ENCODE measurements at places on chromosomes 5 and 9.

DNA sequence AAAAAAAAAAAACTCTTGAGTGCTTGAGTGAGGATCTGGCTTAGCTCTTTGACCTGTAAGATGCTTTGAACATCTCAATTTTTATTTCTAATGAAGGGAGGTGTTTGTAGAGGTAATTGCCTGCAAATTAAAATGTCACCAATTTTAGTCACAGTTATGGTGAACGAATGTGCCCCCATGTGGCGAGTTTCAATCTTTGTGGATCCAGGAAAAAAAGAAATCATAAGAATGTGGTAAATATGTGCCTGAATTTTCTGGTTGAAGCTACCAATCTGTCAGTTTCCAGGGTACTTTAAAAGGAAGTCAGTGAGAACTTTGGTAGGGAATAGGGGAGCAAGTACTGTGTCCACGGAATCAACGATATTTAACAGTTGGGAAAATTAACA is 1772.4 kb upstream of the CDH9 start:
- no peak for DNase-seq

DNA sequence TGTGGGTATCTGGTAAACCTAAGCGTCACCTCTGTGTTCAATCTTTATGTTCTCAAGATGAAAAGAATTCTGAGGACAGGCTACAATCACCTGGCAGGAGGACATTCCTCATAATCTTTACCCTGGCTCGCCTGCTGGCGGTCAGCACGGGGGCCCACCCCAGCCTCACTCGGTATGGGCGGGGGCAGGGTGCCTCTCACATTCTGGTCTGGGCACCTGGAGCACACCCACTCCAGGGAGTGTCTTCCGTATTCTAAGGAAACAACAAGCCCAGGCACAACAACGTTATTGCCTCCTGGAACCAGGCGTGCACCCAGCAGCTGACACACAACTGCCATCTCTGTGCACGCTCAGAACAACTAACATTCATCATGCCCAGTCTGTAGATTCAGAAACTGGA is 179.8 kb downstream of the ROR2 start:
- no peak for DNase-seq

- no peak for DNase-seq
These were observed 145.5 kb downstream of the PTTG1 start for GRCh38 chr5:160567031-160567705.

- no peak for DNase-seq
These were observed 52.4 kb downstream of the HMGCR start for GRCh38 chr5:75389430-75389829.

GRCh38 chr5:86526811-86527348 is 90.9 kb upstream of the COX7C start:
- no peak for DNase-seq

DNA sequence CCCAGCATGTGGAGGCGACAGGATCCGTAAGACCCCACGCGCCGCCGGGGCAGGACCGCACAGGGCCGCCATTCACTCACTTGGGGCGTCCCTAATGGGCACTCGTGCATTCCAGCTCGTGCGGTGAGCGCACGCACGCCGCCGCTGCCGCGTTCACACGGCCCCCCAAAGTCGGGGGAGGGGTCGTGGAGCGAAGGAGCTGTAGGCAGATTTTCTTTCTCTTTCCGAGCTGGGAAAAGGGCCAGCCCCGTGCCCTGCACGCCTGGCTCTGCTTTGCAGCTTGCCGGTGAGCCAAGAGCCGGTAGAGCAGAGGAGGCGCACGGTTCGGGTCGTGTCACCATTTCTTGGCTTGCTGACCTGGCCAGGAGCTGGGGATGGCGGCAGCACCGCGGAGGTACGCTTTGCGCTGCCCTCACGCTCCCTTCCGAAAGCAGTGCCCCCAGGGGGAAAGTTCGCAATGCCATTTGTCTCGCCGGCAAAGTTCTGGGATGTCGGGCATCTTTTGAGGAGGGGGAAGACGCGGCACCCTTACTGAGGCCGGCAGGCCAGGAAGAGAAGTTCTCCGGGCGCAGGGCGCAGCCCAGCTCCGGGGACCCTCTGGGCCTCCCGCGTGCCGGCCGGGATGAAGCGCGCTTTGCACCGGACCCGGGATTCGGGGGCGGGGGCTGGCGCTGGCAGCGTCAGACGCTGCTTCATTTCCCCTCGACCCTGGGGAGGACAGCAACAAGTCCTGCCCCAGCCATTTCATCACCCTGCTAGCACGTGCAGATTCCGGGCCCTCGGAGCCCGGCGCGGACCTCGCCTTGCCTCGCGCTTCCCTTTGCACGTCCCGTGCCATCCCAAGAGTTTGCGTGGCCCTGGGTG is 898 bp downstream of the STC2 start:
- no peak for DNase-seq

- peak; percentile 36 for DNase-seq
These were observed 313.2 kb downstream of the SLIT3 start for GRCh38 chr5:168987543-168988300.

- no peak for DNase-seq
These were observed 110.9 kb upstream of the ADAMTSL1 start for GRCh38 chr9:18362901-18363685.

- DNase-seq, result no peak
These were observed 491.2 kb upstream of the TLE4 start for GRCh38 chr9:79080536-79080935.

DNA sequence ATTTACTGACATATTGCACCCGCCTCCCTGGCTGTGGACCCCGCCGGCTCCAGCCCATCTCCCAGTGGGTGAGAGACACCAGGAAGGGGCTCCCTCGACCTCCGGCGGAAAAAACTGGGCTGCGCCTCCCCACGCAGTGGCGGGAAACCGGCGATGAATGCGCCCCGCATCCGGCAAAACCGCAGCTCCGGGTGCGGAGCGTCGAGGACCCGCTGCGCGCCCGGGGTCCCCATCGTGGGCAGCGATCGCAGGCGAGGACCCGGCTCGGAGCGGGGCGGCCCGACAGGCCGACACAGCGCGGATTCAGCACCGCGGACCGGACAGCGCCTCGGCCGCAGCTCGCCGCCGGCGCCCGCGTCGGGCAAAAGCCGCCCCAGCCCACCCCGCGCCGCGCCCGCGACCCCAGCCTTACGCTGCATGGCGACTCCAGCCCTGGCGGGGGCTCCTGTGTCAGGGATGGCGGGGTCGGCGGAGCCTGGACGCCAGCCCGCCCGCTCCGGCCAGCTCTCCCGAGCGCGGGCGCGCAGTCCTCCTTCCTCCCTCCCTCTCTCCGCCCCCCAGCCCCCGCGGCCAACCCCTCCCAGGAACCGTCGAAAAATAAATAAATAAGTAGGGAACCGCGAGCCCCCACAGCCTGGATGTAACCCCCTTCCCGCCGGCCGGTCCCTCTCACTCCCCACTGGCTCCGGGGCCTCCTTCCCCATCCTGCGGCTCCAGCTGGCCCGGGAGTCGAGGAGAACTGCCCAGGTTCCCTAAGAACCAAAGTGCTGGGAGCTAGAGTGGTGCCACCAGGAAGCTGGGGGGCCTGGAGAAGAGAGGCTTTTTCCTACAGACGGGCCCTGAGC is 3.1 kb downstream of the LHX3 start:
- DNase-seq, result no peak

- DNase-seq, result peak; percentile 88
These were observed 4.8 kb upstream of the SMU1 start for GRCh38 chr9:33081128-33081851.

All from NCI-H1092 treated with DMSO at 0.1 percent for 48 hours (cell line).